Thoracic aorta (tissue), 2 donors: ENCODE measurements at places on chromosomes 5 and 9. TPM values are rescaled to one million over a fixed set of nuclear protein-coding genes. Genes with fewer than 3 reads are reported as not detected.

DNA sequence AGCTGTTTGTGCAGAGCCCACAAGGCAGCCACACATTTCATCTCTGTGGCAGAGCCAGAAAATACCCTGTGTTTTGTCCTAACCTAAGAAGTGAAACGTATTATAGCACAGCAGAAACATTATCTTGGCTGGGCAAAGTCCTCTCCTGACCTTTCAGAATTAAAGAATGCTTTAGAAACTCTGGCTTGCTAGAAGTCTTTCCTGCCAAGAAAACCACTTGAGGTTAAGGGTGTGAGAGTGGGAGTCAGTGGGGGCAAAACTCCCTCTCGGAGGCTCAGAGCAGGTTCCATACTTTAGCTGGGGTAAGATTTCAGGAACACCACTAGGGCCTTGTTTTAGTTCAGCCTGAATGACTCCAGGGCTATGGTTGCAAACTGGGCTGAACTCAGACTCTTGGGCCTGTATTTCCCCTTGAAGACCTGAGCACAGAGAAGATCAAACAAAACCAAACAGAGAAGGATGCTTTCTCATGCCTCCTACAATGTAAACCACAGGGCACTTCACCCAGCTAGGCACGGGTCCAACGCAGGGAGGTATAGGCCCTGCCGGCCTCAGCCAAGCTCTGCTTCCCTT, 48.0 kb downstream of the ZNF366 start:
- H3K27ac ChIP-seq, result peak overlapping the region; percentile 27
- no peak for DNase-seq
- no peaks in the 10 kb centered on the region for H3K27me3 ChIP-seq
- peaks cover 24% of the 10 kb centered on the region for H3K4me1 ChIP-seq
- no peaks in the 10 kb centered on the region for H3K36me3 ChIP-seq
- H3K4me3 ChIP-seq, result no peak overlapping the region

Gene PITX1
- total RNA-seq, result not detected

DNA sequence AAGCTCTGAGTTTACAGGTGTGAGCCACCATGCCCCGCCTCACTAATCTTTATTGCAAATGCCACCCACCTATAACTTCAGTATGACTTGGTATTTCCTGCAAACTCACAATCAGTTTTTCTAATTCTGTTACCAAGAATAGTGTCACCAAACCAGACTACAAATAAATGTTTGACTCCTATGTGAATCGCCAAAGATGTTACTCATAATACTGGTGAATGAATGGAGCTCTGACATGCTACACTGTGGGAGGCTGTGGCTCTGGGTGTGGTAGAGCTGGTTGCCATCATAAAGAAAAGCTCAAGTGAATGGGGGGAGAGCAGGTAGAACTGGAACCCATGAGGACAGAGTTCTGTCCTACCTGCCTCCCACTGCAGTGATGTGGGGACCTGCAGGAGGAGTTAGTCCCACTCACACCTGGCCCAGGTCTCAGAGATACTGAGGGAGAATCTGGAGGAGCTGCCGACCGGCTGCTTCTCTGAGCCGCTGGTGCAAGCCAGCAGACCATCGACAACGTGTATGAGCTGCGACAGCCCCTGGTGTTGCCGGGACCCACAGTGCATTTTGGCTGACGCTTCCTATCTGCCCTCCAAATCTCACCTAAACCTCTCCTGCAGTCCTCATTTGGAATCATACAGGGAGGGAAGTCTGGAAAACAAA, 95.7 kb downstream of the ENTREP1 start:
- no peaks in the 10 kb centered on the region for H3K27me3 ChIP-seq
- H3K4me1 ChIP-seq, result no peaks in the 10 kb centered on the region
- DNase-seq, result no peak
- H3K27ac ChIP-seq, result no peak overlapping the region
- H3K4me3 ChIP-seq, result no peak overlapping the region

- H3K4me3 ChIP-seq, result no peak overlapping the region
- H3K27me3 ChIP-seq, result no peaks in the 10 kb centered on the region
- no peak for DNase-seq
- no peaks in the 10 kb centered on the region for H3K4me1 ChIP-seq
- no peak overlapping the region for H3K27ac ChIP-seq
Measured at GRCh38 chr5:106661866-106662265, 1008.9 kb downstream of the EFNA5 start.

Gene MRPL36
- total RNA-seq, result 26.9 TPM

- no peak overlapping the region for H3K4me3 ChIP-seq
- DNase-seq, result no peak
- H3K27ac ChIP-seq, result no peak overlapping the region
- H3K36me3 ChIP-seq, result no peaks in the 10 kb centered on the region
Measured at GRCh38 chr5:145111420-145111819, 723.7 kb downstream of the PRELID2 start.

Gene ICE1
- 48.1 TPM for total RNA-seq

GRCh38 chr9:4620881-4621555, 41.1 kb upstream of the PLPP6 start:
- no peak for DNase-seq
- no peaks in the 10 kb centered on the region for H3K36me3 ChIP-seq
- no peak overlapping the region for H3K27ac ChIP-seq
- no peak overlapping the region for H3K4me3 ChIP-seq

DNA sequence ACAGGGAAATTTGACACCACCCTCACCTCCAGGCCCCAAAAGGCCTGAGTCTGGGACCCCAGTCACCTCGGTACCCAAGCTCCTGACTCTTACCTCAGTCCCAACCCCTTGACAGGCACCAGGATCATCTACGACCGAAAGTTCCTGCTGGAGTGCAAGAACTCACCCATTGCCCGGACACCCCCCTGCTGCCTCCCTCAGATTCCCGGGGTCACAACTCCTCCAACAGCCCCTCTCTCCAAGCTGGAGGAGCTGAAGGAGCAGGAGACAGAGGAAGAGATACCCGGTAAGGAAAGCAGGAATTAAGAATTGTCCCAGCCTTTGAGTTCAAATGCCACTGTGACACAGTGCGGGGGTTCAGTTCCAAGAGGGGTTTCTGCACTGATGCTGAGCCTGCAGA, 1.3 kb downstream of the EIF4EBP3 start:
- no peak for DNase-seq
- H3K27ac ChIP-seq, result peak overlapping the region; percentile 99
- peaks cover 18% of the 10 kb centered on the region for H3K4me1 ChIP-seq
- H3K27me3 ChIP-seq, result no peaks in the 10 kb centered on the region

- no peaks in the 10 kb centered on the region for H3K27me3 ChIP-seq
- DNase-seq, result no peak
- peaks cover 7% of the 10 kb centered on the region for H3K4me1 ChIP-seq
- peaks cover 6% of the 10 kb centered on the region for H3K36me3 ChIP-seq
Measured at GRCh38 chr9:14813336-14814248, 91.1 kb upstream of the CER1 start.

Gene ZNF366
- 3.1 TPM for total RNA-seq

- no peaks in the 10 kb centered on the region for H3K4me1 ChIP-seq
- H3K4me3 ChIP-seq, result no peak overlapping the region
- DNase-seq, result no peak
- H3K27me3 ChIP-seq, result no peaks in the 10 kb centered on the region
- no peaks in the 10 kb centered on the region for H3K36me3 ChIP-seq
Measured at GRCh38 chr5:33696411-33696810, 195.4 kb downstream of the ADAMTS12 start.

DNA sequence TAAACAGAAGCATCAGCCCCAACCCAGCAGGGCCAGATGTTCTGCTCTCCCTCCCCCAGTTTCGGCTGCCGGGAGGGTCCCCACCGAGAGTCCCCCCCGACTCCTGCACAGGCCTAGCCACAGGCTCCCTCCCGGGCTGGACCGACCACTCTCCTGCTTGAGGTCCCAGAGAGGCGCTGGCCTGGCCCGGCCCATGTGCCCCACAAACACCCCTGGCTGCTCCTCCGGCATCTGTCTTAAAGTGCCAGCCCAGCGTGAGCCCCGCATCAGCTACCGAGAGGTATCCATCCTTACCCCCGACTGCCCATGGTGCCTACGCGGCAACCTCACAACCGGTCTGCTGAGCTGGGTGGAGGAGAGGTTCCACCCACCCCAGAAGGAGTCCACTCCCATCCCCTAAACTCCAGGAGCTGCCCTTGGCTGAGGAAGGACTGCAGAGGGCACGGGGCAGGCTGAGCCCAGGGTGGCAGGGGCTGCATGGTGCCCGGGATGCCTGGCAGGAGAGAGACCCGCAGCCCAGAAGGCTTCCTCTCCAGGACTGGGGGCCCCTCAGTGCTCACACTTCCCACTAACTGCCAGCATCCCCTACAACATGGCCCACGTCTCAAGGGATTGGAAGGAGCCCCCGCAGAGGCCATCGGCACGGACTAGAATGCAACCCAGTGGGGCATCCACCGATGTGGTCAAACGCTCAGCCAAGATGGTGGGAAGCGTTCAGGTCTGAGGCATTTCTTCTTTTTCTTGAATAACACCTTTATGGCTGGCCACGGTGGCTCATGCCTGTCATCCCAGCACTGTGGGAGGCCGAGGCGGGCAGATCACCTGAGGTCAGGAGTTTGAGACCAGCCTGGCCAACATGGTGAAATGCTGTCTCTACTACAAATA, 15.6 kb upstream of the EGFL7 start:
- no peaks in the 10 kb centered on the region for H3K27me3 ChIP-seq
- H3K4me3 ChIP-seq, result peak overlapping the region; percentile 26
- H3K36me3 ChIP-seq, result no peaks in the 10 kb centered on the region

Gene FOXI1
- not detected for total RNA-seq

- no peak for DNase-seq
- no peak overlapping the region for H3K4me3 ChIP-seq
- no peak overlapping the region for H3K27ac ChIP-seq
- no peaks in the 10 kb centered on the region for H3K36me3 ChIP-seq
Measured at GRCh38 chr9:129757045-129757444, 4.2 kb upstream of the PTGES start.

DNA sequence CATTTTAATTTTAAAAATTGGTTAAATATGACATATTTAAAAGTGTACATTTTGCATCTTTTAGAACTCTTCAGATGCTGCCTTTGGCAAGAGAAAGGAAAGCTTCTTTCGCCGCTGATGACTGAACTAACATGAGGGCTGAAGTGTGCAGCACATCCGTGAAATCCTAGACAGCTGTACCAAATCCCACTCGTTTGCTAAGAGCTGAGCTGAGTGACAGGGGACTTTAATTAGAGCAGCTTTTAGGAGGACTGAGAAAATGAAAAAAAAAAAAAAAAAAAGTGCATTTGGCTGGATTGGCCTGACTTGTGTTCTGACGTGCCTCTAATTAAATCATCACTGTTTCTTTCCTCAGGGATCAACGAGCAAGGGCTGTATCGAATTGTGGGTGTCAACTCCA, 271.3 kb downstream of the ARHGAP26 start:
- H3K36me3 ChIP-seq, result no peaks in the 10 kb centered on the region
- H3K27ac ChIP-seq, result no peak overlapping the region
- no peak for DNase-seq
- H3K27me3 ChIP-seq, result no peaks in the 10 kb centered on the region
- H3K4me3 ChIP-seq, result no peak overlapping the region

GRCh38 chr9:127890053-127890452, 9.3 kb downstream of the ST6GALNAC6 start:
- no peak for DNase-seq
- no peak overlapping the region for H3K27ac ChIP-seq
- peaks cover 8% of the 10 kb centered on the region for H3K4me1 ChIP-seq
- H3K4me3 ChIP-seq, result no peak overlapping the region
- no peaks in the 10 kb centered on the region for H3K27me3 ChIP-seq

Gene LTC4S
- 4.9 TPM for total RNA-seq

Gene LRRC19
- total RNA-seq, result not detected

- DNase-seq, result no peak
- H3K4me3 ChIP-seq, result no peak overlapping the region
- no peaks in the 10 kb centered on the region for H3K36me3 ChIP-seq
- H3K4me1 ChIP-seq, result no peaks in the 10 kb centered on the region
Measured at GRCh38 chr5:16774806-16775205, 158.0 kb upstream of the RETREG1 start.

Gene KIF20A
- total RNA-seq, result 0.78 TPM

Gene FAM221B
- not detected for total RNA-seq

Gene ACOT12
- total RNA-seq, result 2.3 TPM

- no peak overlapping the region for H3K27ac ChIP-seq
- H3K36me3 ChIP-seq, result no peaks in the 10 kb centered on the region
- no peak overlapping the region for H3K4me3 ChIP-seq
- H3K27me3 ChIP-seq, result no peaks in the 10 kb centered on the region
- H3K4me1 ChIP-seq, result peaks cover 12% of the 10 kb centered on the region
Measured at GRCh38 chr5:102841021-102841420, 85.9 kb downstream of the PAM start.
